ENCODE measurements at places on chromosomes 16 and 17.
A peak's percentile ranks its signal among the peaks of the same experiment; 100 is the strongest.

- ATAC-seq, result no peak
Observed at GRCh38 chr17:66002812-66003211, 189.1 kb downstream of the CEP112 start.

- no peak for ATAC-seq
Observed at GRCh38 chr16:3389663-3390338, 11.0 kb downstream of the ZSCAN32 start.

GRCh38 chr17:39597372-39598046 lies 10.2 kb downstream of the NEUROD2 start:
- no peak for ATAC-seq

GRCh38 chr17:20189302-20189701 lies 180.1 kb downstream of the SPECC1 start:
- peak; percentile 59 for ATAC-seq

All from esophagus mucosa (tissue), 1 donor.